ENCODE measurements at places on chromosomes 7 and 10.

DNA sequence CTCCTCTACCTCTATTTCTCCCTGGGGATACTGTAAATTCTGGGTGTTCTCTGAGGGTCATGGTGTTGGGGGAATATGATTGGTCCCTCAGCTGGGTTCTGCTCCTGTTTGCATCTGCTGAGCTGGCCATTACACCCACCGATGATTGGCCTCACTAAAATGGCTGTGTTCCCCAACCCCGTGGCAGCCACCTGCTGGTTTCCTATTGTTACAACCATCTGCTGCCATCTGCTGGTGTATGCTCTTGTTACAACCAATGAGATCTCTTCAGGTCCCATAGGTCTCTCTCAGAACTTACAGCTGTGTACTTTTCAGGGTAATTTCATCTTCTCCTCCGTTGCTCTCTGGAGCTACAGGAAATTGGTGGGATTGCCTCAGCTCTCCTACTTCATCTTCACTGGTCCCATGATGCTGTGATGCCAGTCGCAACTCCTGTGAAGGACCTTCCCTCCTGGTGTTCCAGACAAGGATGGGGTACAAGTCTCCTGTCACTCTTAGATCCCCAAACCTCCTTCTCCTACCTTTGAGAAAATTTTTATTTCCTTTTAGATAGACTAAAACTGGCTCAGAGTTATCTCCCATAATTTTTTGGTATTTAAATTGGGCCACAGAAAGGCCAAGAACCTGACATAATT, 303.5 kb upstream of the SMIM30 start:
- DNase-seq: peak; percentile 62

DNA sequence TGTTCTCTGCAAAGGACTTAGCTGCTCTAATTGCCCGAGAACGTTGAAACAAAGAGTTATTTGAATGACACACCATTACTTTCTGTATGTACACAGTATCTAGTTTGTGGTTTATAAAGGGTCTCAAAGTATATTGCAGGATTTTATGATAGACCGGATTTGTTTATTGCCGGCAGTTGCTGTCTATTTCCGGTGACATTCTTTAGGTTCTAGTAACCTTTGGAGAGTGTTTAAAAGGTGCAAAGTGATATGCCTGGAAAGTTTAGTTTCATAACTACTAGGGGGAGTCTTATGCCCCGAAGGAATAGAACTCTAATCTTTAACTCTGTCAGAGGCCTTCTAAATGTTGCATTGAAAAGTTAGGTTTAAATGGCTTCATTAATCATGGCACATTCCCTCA, 63.8 kb downstream of the PAPSS2 start:
- no peak for DNase-seq

DNA sequence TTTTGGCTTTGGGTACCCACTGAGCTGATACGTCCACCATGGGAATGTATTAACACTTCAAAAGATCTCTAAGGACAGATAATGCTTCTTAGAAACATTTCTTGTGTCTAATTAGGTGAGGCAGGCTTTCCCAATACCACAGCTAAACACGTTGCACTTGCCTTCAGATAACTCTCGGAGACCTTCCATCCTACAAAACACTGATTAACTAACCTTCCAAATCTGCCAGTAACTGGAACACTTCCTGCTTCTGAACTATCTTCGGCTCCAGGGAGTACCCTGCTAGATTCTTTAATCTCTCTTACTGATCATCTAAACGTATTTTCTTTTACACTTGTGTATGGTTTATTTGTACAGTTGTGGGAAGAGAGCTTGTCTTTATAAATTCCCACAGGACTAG, 1.1 kb upstream of the WNT16 start:
- DNase-seq: no peak

- no peak for DNase-seq
Measured at GRCh38 chr10:89458784-89459183, 44.4 kb downstream of the IFIT5 start.

DNA sequence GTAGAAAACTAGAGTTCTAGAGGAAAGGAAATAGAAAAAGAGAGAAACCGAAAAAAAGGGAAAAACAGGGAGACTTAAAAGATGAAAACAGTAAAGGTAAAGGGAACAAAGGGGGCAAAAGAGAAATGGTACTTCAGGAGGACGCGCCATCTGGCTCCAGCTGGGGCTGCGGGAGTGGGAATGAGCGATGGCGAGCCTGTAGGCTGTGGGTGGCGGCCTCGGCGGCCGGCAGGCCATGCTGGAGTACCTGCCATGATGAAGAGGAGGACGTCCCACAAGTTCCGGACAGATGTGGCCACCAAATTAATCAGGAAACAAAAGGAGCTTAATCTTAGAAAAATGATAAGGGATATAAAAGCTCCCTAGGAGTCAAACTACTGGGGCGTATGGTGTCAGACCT, 21.7 kb upstream of the PHYH start:
- DNase-seq: no peak

- DNase-seq: no peak
Measured at GRCh38 chr10:6083523-6084475, 5.0 kb upstream of the RBM17 start.

GRCh38 chr10:78948621-78949030, 120.1 kb upstream of the ZMIZ1 start:
- DNase-seq: no peak

DNA sequence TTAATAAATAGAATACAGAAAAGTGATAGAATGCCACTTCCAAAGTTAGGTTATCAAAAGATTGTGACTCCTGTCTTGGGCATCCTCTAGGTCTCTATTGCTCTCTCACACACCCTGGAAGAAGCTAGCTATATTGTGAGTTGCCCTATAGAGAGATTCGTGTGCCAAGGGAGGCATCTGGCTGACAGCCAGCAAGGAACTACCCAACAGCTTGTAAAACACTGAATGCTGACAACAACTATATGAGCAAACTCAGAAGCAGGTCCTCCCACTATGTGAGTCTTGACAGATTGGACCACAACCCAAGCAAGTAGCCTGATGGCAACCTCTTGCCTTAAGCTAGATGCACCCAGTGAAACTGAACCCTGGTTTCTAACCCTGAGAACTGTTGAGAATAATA, 55.7 kb upstream of the CDK14 start:
- DNase-seq: no peak

- no peak for DNase-seq
Measured at GRCh38 chr7:111987115-111987826, 218.9 kb downstream of the DOCK4 start.

DNA sequence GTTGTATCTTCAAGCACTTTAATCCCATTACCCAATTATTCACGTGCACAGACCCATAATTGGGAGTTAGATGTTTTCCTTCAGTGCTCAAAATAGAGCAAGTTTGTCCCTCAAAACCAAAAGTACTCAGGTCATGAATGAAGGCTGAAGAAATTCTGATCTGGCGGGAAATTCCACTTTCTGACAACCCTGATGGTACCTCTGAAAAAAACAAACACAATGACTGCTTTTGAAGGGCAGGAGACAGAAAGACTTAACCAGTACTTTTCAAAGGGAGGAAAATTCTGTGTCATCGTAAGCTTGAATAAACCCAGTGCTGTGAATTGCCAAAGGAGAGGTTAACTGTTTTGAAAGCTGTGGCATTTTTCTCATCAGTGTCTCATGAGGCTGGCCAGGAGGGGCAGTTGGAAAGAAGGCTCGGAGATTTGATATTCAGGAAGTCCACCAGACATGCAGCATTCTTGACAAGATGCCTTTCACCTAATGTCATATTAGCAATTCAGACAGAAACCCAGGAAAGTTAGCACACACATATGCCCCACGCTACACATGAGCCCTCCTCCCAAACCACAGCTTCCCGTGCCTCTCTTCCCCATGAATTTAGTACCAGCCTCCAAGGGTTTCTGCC, 347.0 kb downstream of the KCNMA1 start:
- DNase-seq: no peak

DNA sequence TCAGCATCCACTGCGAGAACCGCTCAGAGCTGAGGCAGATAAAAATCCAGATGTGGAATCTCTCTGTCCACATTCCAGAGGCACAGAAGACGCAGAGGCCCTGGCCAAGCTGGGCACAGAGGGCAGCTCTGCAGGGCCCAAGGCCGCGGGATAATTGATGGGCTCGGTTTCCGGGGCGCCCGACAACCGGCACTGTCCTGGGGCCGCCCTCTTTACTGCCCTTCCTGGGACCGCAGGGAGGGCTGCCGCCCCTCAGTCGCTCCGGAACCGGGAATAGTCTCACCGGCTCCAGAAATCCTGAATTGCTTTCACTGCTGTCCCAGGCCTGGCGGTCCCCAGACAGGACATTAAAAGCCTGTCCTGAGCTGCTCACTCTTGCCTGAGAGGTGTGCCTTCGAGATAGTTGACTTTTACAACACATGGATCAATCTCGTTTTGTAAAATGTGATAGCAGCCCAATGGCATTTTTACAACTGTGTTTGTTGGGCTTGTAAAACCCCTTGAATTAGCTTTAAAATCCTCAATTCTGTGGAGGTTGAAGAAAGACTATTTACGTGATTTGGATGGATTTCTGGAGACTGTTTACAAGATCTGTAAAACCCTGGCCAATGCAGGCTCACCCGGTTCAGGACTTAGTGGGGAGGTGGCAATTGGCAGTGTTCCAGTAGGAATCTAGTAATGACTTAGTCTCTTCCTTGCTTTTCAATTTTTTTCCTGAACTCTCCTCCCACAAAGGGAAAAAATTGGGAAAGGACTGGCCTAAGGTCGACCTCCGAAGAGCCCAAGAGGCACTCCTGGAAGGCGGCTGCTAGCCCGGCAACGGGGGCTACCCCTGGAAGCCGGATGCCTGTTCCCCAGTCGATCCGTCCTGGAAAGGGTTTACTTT, 1.4 kb upstream of the HOXA6 start:
- no peak for DNase-seq

GRCh38 chr7:63047546-63047945, 951.1 kb upstream of the ZNF722 start:
- no peak for DNase-seq

DNA sequence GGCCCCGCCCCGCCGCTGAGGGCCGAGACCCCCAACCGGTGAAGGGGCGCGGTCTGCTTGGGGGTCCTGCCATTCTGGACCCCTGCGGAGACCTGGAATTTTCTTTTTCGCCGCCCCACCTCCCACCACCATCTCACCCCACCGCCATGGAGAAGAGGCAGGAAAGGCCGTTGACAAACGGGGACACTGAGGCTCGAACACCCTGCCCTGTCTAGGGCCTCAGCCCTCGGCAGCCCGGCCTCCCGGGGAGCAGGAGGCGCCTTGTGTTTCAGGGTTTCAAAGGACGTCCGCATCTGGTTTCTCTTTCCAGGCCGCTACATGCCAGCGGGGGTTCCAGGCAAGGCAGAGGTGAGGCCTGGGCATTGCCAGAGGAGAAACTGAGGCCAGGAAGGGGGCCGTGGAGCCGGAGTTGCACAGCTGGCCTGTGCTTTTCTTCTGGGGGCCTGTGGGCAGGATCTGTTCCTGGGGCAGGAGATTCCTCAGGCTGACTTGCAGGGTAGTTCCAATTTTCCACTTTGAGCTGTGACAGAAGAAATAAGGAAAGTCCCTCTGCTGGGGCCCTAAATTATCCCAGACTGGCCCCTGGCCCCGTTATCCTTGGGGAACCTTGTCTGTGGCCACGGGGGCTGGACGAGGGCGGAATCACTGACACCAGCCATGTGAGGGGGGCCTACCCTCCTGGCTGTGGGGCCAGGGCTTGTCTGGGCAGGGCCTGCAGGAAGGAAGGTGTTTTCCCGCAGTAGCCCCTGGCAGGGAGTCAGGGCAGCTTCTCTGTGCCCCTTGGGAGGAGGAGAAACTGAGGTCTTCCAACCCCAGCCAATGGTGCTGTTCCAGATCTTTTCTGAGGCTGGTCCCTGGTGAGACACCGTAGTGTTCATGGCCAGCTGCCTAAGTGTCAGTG, 900 bp upstream of the MICALL2 start:
- no peak for DNase-seq

DNA sequence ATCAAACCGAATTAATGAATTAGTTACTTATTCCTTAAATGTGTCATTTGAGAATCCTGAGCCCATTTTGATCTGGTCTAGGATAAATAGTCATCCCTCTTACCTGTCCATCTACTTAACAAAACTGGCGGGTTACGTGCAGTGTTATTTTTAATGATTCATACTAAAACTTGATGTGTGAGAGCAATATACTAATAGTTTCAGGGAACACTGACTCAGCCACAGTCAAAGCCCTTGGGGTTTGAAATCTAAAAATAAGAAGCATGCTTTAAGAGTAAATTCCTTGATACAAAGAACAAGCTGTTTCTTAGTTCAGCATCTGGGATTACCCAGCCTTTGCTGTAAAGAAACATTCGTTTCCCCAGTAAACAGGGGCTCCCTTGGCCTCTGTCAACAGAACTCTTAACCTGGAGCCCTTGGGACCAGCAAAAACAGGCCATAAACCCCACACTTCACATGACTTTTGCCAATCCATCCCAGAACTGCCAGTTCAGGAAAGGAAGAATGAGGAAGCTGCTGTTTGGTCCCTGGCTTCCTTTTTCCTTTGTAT, 370.6 kb upstream of the IGFBP3 start:
- DNase-seq: no peak

DNA sequence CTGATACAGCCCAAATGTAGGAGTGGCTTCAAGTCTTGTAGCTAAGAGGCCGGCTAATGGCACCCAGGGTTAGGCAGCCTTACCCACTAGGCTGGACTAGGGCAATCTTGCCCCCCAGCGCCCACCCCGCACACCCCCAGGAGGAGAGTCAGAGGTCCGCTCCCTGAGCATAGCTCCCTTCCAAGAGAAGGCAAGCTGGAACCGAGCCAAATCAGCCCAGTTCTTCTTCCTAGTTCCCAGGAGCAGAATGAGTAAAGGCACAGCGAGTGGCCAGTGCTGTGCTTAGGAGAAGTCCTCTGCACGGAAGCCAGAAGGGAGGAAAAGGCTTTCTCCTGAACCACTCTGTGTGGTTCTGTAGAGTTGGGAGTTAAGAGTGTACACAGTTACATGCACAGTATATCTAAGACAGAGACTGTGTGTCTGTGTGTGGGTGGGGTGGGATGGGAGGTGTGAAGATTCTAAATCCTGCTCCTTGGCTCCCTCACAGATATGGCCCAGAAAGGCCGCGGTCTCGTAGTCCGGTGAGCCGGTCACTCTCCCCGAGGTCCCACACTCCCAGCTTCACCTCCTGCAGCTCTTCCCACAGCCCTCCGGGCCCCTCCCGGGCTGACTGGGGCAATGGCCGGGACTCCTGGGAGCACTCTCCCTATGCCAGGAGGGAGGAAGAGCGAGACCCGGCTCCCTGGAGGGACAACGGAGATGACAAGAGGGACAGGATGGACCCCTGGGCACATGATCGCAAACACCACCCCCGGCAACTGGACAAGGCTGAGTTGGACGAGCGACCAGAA, 59.7 kb upstream of the PDCD4 start:
- no peak for DNase-seq

- DNase-seq: no peak
Measured at GRCh38 chr10:92356041-92356440, 65.1 kb downstream of the MARCHF5 start.

- no peak for DNase-seq
Measured at GRCh38 chr7:44396931-44397545, 71.6 kb upstream of the CAMK2B start.

DNA sequence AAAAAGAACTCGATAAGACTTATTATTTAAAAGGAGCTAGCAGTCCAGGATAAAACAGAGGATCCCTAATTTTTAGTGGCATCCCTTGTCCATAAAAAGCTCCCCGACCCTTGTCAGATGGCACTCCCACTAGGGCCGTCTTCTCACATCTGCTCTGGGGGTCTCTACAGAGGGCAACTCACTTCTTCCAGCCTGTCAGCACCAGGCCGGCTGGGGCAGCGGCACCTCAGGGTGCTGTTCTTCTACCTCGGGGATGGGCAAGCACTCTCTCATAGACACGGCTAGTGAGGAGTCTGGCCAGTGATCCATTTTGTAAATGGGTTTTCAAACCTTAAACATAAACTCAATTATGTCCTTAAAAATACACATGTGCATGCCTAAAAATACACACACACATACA, 134.7 kb downstream of the PRPF18 start:
- DNase-seq: no peak
